ENCODE measurements at places on chromosomes 16 and 17.

GRCh38 chr17:40825599-40825998, 3.2 kb upstream of the KRT10 start:
- no peak for DNase-seq

DNA sequence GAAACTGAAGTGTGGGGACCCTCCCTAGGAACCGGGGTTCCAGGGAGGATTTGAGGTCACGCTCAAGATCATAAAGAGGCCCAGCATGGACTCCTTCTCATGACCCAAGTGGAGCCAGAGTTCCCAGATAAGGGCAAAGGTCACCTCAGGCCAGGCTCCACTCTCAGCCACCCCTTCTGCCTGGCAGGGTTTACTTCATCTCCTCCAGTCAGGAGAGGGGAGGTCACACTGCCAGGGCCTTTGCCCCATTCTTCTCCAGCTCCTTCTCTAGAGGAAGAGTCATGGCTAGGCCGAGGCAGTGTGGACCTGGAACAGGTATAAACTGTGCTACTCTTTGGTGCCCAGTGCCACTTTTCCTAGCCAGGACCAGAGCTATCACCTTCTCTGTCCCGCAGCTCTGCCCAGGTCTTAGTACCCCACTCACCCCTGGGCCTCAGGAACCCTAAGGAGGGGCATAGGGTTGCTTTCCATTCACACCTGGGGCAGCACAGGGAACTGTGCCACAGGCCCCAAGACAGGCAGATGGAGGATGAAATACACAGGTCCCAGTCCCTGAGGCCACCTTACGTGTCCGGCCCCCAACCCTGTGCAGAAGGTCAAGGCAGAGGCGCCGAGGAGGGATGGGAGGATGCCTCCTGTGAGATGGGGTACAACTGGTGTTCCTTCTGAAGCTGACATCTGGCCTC, 879 bp upstream of the ACSF2 start:
- DNase-seq, result no peak

DNA sequence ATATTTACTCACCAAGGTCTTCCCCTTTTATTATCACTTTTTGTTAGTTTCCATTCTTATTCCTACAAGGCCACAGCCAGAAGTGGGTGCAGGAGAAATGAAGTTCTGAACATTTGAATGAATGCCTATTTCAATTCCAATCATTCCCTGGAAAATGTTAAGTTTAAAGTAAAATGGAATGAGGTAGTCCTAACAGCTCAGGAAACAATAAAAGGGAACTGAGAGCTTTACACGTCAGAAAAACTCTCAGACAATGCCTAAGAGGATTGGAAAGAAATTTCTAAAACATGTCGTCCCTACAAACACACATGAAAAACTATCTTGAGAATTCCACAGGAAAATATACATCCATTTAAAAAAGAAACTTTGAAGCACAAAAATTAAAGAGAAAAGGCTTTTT, 238.8 kb downstream of the STX8 start:
- no peak for DNase-seq

DNA sequence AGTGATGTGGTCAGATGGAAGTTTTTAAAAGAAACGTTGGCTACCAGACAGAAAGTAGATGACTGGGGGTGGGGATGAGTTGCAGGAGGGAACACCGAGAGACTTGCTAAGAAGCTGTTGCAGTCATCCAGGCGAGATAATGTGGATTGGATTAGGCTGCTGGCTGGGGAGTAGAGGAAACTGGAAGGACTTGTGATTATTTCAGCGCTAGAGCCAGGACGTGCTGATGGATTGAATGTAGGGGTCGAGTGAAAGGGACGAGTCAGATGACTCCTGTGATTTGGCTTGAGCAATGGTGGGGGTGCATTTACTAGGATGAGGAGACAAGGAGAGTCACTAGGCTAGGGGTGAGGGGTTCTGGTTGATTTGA, 88.5 kb downstream of the CLEC16A start:
- no peak for DNase-seq

DNA sequence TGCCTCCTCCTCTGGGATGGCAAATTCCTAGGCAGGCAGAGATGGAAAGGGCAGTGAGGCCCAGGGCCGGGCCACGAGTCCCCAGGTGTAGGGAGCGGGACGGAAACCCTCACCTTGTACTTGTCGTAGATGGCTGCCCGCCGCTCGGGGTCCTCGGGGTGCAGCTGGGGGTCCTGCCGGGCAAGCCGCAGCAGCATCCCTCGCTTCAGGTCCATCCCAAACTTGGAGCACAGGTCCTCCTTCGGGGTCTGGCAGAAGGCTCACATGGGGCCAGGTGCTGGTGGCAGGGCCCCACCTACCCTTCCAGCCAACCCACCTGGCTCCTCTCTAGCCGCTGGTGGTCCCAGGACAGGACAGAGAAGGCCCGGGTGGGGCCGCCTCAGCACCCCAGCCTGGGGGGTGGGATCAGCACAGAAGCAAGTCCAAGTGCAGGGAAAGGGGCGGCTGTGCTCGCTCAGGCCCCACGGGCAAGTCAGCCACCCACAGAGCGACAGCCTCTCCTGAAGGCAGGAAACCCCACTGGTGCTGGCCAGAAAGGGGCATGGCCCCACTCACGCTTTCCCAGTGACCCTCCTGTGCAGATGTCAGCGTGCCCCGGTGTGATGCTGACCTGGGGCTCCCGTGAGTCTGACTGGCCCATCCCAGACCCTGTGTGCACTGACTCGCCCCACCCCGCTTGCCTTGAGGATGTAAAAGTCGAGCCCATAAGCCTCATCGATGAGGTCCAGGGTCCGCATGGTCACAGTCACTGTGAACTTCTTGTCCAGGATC, 1.8 kb downstream of the MRPL28 start:
- DNase-seq, result no peak

DNA sequence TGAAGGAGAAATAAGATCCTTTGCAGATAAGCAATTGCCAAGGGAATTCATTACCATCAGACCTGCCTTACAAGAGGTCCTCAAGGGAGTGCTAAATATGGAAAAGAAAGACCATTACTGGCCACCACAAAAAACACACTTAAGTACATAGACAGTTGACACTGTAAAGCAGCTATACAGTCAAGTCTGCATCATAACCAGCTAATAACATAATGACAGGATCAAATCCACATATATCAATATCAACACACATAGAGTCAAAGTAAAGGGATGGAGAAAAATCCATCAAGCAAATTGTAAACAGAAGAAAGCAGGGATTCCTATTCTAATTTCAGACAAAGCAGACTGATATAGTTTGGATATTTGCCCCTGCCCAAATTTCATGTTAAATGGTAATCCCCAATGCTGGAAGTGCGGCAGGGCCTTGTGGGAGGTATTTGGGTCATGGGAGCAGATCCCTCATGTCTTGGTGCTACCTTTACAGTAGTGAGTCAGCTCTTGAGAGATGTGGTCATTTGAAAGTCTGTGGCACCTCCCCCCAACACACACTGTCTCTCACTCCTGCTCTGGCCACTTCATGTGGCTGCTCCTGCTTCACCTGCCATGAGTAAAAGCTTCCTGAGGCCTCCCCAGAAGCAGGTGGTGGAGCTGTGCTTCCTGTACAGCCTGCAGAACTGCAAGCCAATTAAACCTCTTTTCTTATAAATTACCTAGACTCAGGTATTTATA, 32.8 kb downstream of the TANC2 start:
- no peak for DNase-seq

- no peak for DNase-seq
Observed at GRCh38 chr16:23424292-23424958, 28.6 kb downstream of the COG7 start.

DNA sequence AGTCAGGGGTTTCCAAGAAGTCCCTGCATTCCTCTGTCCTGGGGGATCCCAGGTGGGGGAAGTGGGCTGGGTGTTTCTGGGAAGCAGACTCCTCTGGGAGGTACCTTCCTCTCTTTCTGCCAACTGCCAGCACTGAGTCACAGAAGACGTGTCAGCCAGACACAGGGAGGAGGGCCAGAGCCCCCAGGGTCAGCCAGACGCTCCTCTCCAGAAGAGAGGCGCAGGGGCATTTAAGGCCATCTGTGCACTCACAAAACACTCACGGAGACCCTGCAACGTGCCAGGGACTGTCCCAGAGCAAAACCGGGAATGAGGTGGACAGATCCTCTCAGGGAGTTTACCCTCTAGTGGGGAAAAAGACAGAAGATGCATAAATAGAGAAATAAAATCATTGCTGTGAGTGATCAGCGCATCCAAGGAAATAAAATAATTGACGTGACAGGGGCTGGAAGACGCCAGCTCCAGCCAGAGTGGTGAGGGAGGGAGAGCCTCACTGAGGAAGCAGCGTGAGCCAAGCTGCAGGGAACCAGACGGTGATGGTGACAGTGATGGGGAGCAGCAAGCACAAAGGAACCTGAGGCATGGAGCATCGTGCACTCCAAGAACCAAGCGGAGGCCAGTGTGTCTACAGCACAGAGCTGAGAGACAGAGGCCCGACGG, 105.4 kb downstream of the ZNF423 start:
- DNase-seq, result no peak

DNA sequence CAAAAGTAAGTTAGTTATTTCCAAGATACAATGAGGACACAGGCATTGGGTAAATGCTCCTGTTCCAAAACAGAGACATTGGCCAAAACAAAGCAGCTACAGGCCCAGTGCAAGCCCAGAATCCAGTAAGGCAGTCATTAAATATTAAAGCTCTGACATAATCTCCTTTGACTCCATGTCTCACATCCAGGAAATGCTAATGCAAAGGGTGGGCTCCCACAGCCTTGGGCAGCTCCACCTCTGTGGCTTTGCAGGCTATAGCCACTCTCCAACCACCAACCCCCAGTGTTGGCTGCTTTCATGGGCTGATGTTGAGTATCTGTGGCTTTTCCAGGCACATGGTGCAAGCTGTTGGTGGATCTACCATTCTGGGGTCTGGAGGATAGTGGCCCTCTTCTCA, 733.4 kb upstream of the SOX9 start:
- no peak for DNase-seq

GRCh38 chr16:88977018-88977811, at the start of gene CBFA2T3:
CBFA2T3 (minus strand) TSS chr16:88977207; CDS start chr16:88976807, 400 bp downstream.
- no peak for DNase-seq

GRCh38 chr16:5874899-5875298, 777.3 kb upstream of the EEF2KMT start:
- DNase-seq, result no peak

GRCh38 chr16:28309811-28310311, 17.5 kb downstream of the SBK1 start:
- no peak for DNase-seq

GRCh38 chr16:15545544-15545943, 97.4 kb downstream of the MARF1 start:
- no peak for DNase-seq

GRCh38 chr17:79808763-79809529, 12.1 kb upstream of the CBX8 start:
- no peak for DNase-seq

DNA sequence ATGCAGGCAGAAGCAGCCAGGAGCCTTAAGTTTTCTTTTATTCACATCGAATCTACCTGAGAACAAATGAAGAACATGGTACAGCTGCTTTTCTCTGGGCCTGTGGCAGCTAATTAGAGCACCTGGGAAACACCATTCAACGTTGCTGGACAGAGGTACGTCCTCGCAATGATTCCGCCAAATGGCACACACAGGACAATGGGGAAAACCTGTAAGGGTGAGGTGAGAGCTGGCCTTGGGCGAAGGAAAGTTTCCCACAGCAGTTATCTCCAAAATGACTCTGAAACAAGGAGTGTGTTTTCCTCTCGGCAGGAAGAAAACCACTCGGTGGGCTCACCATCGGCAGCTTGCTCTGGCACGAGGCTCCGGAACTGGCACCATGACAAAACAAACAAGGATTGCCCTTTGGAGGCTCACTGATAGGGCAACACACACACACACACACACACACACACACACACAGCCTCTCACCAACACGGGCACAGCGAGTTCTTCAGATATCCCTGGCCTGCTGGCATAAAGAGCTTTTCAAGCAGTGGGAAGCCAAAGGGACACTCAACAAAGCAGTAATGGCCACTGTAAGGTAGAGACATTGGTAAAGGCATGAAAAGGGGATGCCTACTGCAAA, 73.7 kb downstream of the ZFHX3 start:
- DNase-seq, result no peak

DNA sequence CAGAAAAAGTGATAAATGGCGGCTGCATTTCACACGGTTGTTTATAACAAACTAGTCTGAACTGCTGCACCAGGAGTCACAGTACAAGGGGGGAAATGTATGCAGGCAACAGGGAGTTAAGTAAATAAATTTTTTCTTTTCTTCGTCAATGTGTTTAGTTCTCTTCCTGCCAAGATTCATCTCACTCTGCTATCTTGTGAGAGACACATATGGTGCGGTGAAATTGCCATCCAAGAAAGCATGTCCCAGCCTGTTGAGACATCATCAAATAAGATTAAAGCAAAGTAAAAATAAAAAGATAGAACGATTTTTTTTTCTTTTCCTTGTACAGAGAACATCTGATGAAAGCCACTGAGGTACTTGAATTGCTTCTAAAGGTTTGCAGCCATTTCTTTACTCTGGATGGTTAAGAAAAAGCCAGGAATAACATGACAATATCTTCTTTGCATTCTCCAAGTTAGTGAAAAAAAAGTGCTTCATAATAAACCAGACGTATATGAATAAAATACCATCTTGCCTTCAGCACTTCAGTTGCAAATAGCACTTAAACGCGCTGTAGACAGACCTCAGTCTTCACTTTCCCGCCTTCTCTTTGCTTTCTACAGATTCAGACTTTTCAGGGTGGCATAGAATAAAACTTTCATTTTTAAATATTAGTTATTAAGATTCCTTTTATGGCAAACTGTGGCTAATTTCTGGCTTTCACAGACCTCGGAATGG, 506.2 kb upstream of the ZFHX3 start:
- DNase-seq, result no peak

DNA sequence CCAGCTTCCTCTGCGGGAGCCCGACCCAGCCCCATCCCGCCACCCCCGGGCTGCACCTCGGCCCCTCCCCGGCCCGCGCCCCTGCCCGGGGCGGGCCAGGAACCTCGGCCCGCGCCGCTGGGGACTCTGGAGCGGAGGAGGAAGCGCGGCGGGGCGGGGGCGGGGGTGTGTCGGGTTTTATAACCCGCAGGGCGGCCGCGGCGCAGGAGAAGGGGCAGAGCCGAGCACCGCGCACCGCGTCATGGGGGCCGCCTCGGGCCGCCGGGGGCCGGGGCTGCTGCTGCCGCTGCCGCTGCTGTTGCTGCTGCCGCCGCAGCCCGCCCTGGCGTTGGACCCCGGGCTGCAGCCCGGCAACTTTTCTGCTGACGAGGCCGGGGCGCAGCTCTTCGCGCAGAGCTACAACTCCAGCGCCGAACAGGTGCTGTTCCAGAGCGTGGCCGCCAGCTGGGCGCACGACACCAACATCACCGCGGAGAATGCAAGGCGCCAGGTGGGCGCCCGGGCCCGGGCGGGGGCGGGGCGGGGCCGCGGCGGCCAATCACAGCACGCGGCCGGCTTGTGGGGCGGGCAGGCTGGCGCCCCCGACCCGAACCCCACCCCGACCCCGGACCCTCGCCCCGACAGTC, at the start of gene ACE:
Gene ACE (plus strand): TSS at position 208 of the 626 bp plus-strand sequence. CDS start 34 bp downstream, at position 242.
- DNase-seq, result no peak

DNA sequence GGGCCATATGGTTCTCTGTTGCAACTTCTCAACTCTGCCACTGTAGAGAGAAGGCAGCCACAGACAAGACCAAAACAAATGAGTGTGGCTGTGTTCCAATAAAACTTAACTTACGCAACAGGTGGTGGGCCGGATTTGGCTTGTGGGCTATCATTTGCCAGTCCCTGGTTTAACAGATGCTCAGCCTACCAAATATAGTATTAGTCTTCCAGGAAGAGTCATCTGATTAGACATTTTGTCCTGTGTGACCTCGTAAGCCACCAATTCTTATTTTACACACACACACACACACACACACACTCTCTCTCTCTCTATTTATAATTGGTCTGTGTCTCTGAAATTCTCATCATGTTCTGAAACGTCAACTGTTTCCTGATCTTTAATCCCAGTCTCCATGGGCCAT, 245.9 kb downstream of the XYLT1 start:
- DNase-seq, result no peak

GRCh38 chr17:66230922-66231591, 1.8 kb upstream of the APOH start:
- no peak for DNase-seq
